ENCODE measurements at places on chromosomes 13 and 19. TPM values are rescaled to one million over a fixed set of nuclear protein-coding genes. Genes with fewer than 3 reads are reported as not detected.

Gene EEF2
- total RNA-seq = 3,914 TPM

Gene ZNF99
- total RNA-seq = not detected

Gene PCP2
- 0.64 TPM for total RNA-seq

GRCh38 chr19:51034704-51035103 lies at the start of gene KLK12:
Gene KLK12 (minus strand): TSS chr19:51035002. CDS start chr19:51034621, 381 bp downstream.
- no peaks in the 10 kb centered on the region for H3K36me3 ChIP-seq
- H3K4me3 ChIP-seq = no peak within 1 kb of the TSS
- H3K4me1 ChIP-seq = no peaks in the 10 kb centered on the region
- H3K27me3 ChIP-seq = peaks cover 17% of the 10 kb centered on the region

GRCh38 chr13:111640476-111640875 lies 320.0 kb downstream of the TEX29 start:
- DNase-seq = no peak
- H3K36me3 ChIP-seq = no peaks in the 10 kb centered on the region
- no peak overlapping the region for H3K4me3 ChIP-seq
- no peak overlapping the region for H3K27ac ChIP-seq
- no peaks in the 10 kb centered on the region for H3K27me3 ChIP-seq

GRCh38 chr13:71079638-71080037 lies 787.4 kb downstream of the DACH1 start:
- H3K36me3 ChIP-seq = no peaks in the 10 kb centered on the region
- no peaks in the 10 kb centered on the region for H3K27me3 ChIP-seq
- H3K4me3 ChIP-seq = no peak overlapping the region
- no peaks in the 10 kb centered on the region for H3K4me1 ChIP-seq
- DNase-seq = no peak
